ENCODE measurements at places on chromosomes 1 and 21.

DNA sequence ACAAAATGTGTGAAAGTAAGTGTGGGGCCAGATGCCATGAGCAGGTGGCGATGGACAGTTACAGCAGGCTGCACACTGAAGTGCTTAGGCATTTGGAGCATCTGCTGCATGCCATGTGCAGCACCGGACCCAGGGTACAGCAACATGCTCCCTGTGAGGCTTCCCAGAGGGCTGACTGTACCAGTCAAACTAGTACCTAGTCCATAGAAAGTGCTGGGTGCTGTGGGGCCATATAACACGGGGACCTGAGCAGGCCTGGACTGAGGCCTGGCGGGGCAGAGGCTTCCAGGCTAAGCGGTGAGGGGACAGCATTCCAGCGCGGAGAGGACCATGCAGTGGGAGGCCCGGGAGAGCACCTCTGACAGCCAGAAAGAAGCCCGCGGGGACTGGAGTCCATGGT lies 29.9 kb upstream of the PKP1 start:
- no peak for DNase-seq

- DNase-seq: no peak
Measured at GRCh38 chr1:207944571-207944970, 33.6 kb upstream of the CD34 start.

GRCh38 chr1:168019407-168019806 lies 82.5 kb upstream of the MPC2 start:
- no peak for DNase-seq

DNA sequence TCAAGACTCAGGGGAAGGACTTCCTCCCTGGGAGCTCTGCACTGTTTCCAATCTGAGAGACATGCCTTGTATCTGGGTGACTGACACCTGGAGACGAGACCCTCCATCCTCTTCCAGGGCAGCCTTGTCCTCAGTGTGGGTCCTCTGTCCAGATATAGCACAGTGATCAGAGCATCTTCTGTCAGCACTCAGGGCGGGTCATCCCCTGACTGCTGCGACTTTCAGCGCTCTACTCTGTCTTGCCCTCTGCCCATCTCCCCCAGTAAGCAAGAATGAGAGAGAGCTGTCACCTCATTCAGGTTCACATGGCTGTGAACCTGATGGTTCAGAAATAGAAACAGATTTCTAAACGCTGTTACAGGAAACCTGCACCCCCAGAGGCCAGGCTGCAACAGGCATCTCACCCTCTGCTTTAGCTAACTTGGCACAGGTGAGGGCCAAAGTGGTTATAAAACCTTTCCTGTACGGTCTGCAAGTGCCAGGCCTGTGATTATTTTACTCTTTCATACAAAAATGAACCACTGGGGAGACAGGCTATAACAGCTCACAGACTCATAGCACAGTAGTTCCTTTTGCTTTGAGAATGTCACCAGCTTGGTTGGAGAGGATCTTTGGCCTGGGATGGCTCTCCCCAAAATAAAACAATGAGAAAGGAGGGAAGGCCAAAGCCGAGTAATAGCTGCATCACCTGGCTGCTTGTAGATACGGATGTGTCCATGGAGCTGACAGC lies 11.4 kb upstream of the TENT5C start:
- no peak for DNase-seq

DNA sequence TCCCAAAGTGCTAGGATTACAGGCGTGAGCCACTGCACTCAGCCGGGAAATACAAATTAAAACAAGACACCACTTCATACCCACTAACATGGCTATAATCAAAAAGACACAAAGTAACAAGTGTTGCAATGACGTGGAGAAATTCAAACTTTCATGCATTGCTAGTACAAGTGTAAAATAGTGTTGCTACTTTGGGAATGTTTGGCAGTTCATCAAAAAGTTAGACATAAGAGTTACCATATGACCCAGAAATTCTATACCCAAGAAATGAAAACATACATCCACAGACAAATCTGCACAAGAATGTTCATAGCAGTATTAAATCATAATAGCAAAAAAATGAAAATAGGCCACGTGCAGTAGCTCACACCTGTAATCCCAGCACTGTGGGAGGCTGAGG lies 16.4 kb downstream of the FOXJ3 start:
- DNase-seq: no peak
